ENCODE measurements at places on chromosomes 4 and X. TPM values are rescaled to one million over a fixed set of nuclear protein-coding genes. Genes with fewer than 3 reads are reported as not detected.

GRCh38 chrX:3501833-3502535 lies 155.5 kb upstream of the MXRA5 start:
- no peak for DNase-seq
- no peak overlapping the region for H3K27ac ChIP-seq
- H3K36me3 ChIP-seq: no peaks in the 10 kb centered on the region

DNA sequence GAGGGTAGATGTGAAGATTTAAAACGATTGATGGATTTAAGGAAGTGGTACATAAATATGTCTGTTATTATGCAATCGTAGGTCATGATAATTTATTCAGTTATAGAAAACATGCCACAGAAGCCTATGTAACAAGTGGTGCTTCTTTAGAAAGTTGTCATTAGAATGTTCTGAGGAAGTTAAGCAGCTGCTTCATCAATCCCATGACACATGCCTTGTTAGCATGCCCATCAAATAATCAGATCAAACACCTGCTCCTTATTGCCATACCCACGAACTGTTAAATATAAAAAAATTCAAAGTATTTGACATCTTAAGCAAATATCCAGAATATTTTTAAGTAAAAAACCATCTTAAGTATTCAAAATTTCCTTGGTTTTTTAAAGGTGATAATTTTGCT lies 76.4 kb upstream of the MYOZ2 start:
- no peak overlapping the region for H3K27ac ChIP-seq
- no peaks in the 10 kb centered on the region for H3K4me1 ChIP-seq
- DNase-seq: no peak

- no peaks in the 10 kb centered on the region for H3K36me3 ChIP-seq
- no peaks in the 10 kb centered on the region for H3K27me3 ChIP-seq
- no peak for DNase-seq
- no peak overlapping the region for H3K27ac ChIP-seq
- H3K4me3 ChIP-seq: no peak overlapping the region
- peaks cover 3% of the 10 kb centered on the region for H3K4me1 ChIP-seq
These were observed 43.8 kb downstream of the GEMIN8 start for GRCh38 chrX:13985697-13986435.

DNA sequence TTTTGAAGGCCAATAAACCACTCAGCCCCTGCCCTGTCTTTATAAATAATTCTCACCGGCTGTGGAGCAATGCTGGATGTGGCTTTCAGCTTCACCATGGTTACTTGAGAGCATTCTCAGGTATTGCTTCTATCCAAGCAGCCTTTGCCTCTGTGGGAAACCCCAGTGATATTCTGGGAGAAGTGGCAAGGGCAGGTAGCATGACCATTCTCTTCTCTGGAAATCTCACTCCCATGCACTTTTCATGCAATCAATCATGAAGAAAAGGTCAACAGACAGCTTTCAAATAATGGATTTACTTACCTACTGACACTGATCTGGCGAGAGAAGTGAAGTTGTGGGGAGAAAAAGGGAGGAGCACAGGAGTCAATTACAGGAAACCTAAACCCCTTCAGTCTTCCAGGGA lies 49.5 kb downstream of the UNC5C start:
- H3K36me3 ChIP-seq: no peaks in the 10 kb centered on the region
- DNase-seq: no peak
- H3K4me3 ChIP-seq: no peak overlapping the region
- no peaks in the 10 kb centered on the region for H3K4me1 ChIP-seq

The G6PD gene
- total RNA-seq: 61.7 TPM

The COX7B2 gene
- not detected for total RNA-seq

Data from H1 (cell line).